NCI-H345 (cell line): ENCODE measurements at places on chromosomes 1 and 21.

DNA sequence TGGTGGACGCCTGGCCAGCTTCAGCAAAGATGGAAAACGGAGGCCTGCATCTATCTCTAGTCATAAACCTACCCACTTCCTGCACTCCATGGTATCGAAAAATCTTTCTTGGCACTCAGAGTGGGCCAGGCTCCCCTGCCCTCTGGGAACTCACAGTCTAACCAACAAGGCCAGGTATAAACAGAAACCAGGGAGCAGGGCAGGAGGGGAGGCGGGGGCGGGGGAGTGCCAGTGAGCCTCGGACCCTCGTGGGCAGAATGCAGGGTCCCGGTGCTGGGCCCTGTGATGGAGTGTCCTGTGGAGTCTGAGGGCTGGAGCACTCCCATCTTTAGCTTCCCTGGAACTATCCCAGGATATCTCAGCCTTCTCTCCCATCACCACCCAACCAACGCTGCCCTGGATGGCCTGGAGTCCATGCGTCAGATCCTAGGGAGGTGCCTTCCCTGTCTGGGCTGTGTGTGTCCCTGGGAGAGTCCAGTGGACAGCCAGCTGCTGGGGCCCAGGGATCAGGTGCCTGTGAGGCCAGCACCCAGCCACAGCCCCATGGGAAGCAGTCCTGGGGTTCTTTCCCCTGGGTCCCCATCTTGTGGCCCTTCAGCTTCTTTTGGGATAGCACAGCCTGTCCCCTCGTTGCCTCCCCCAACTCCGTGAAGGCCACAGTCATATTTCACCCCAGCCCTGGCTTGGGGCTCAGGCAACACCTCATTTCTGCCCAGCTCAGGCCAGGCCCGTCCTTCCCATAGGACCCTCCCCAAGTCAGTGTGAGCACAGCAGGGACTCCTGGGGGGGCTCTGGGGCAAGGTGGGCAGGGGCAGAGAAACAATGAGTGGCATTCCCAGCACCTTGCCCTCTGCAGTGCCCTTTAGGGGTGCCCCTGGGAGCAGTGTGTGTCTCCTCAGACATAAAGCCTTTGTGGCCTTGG is 1.1 kb upstream of the EPS8L3 start:
- DNase-seq, result no peak

GRCh38 chr21:33914188-33914587 is 1.4 kb downstream of the ATP5PO start:
- no peak for DNase-seq

DNA sequence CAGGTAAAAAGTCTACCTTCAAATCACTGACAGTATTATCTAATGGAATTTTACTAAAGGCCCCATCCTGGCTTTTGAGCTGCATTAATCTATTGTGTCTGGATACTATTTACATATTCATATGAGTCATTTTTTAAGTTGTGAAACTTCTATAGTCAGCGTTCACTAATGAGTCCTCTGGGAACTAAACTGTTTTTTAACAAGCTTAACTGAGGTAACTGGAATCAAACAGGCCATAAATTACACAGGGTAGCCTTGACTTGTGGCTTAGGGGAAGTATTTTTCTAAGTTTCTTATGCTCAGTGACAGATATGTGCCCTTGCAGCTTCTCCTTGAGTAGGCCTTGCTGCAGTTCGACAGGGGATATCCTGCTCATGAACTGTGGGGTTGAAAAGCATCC is 68.8 kb downstream of the JMJD4 start:
- DNase-seq, result no peak

DNA sequence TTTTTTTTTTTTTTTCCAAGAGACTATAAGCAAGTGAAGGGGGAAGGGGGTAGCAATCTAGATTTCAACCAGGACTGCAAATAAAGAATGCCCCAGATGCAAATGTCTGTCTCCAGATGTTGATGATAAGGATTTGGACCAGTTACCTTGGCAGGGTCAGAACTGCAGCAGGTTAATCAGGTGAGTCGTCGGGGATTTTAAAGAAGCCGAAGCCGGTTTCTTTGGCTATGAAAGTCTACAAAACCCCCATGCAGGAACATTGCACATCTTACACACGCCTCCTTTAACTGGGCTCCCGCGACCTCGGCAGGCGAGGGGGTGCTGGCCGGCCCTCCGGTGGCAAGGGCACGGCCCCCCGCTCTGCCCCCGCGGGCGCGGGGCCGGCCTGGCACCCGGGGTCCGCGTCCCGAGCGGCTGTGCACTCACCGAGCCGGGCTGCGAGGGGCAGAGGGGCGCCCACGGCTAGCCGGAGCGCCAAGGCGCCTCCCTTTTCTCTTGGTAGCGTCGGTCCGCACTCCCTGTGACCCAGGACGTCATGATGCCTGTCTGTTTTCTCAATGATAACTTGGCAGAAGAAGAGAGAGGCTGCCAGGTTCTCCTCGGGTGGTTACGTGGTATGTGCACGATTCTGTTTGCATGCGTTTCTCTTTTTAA is 366.3 kb upstream of the ESRRG start:
- peak; percentile 45 for DNase-seq

DNA sequence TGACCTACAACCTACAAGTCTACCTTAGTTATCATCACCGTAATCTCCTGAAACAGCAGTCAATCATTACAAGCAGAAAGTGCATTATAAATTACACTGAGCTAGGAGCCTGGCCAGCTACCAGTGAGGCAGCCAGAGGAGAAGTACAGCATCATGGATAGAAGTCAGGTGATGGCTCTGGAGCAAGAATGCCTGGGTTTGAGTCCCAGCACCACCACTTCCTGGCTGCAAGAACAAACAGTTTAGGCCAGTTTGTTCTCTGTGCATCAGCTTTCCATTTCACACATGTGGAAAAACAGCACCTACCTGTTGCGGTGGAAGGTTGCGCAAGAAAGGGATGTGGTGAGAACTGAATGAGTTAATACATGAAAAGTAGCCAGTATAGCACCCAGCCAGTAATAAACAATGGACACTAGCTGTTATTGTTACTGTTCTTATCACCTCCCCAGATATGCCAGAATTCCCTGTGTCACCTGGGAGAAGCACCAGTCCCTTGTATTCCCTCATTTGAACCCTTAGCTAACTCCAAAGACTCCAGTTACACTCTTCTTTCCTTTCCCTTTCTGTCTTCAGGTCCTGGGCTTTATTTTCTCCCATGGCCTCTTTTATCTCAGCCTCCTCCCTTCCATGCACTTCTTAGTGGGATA is 9.0 kb downstream of the CREG1 start:
- no peak for DNase-seq

DNA sequence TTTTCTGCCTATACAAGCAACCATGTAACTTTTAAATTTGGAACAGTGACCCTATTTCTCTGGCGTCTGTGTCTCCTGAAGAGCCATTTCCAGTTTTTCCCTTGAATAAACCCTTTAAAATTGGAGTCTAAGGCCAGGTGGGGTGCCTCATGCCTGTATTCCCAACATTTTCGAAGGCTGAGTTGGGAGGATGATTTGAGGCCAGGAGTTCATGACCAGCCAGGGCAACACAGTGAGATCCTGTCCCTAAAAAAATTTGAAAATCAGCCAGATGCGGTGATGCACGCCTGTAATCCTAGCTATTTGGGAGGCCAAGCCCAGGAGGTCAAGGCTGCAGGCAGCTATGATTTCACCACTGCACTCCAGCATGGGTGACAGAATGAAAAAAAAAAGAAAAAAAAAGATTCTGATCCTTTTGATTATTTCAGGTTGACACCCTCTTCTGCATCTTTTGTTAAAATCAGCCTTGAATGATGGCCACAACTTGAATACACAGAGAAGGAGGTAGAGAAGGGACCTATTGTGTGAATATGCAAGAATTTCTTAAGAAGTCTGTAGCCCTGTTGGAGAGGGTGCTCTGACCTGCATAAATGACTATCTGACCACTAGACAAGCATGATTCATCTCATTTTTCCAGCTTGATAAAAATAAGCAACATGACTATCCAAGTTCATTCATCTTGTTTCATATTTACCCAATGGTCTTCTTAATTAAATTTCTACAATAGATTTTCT is 40.2 kb upstream of the PARP1 start:
- DNase-seq, result no peak

- DNase-seq, result no peak
Observed at GRCh38 chr21:28749536-28749935, 243.1 kb downstream of the LTN1 start.

DNA sequence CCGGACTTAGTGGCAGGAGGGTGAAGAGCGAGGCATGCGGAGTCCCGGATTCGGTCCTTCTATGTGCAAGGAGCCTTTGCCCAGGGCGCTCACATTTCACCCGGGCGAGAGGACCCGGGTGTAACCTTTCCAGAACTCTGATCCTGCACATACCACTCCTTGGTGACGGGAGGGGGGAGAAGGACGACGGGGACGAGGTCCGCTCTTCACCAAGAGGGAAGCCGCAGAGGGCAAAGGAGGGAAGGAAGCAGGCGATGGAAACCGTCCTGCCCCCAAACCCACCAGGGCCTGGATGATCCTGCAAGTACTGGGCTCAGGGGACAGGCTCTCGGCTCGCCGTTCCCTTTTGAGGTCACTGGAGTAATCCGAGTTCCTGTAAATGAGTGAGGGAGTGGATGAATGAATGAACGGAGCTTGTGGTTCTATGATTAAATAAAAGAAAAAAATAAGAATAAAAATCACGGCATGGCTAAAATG is 993 bp downstream of the SYPL2 start:
- DNase-seq, result no peak

GRCh38 chr1:6028042-6028850 is 17.4 kb upstream of the KCNAB2 start:
- no peak for DNase-seq

DNA sequence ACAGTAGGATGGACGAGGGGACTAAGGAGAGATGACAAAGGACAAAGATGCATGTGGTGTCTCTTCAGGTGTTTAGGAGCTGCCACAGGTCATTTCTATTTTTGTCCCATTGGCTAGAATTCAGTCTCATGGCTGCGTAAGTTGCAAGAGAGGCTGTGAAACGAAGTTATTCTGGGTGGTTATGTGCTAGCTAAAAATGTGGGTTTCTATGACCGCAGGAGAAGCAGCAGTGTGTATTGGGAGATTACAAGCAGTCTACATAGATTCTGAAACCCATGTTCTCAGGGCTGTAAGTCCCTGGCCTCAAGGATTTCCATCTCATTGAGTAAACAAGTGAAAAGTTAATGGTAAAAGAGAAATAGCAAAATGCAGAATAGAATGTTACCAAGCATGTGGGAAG is 110.7 kb downstream of the SPATA46 start:
- DNase-seq, result no peak

GRCh38 chr1:234598974-234599616 is 10.9 kb downstream of the IRF2BP2 start:
- DNase-seq, result no peak

DNA sequence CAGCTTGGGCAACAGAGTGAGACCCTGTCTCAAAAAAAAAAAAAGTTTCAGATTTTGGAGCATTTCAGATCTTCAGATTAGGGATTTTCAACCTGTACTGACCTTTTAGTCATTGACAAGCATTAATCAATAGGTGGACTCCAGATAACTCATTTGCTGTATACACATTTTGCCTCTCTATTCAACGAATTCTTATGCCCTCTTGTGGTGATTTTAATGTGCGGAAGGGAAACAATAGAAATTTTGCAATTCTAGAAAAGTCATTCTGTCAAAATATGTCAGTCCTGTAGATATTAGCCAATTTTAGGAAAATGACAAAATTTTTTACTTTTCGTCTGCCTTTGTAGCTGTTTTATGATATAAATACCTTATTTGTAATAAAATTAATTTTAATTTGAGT is 11.6 kb upstream of the OR2G2 start:
- DNase-seq, result no peak

- no peak for DNase-seq
Observed at GRCh38 chr1:168035345-168035744, 98.5 kb upstream of the MPC2 start.

DNA sequence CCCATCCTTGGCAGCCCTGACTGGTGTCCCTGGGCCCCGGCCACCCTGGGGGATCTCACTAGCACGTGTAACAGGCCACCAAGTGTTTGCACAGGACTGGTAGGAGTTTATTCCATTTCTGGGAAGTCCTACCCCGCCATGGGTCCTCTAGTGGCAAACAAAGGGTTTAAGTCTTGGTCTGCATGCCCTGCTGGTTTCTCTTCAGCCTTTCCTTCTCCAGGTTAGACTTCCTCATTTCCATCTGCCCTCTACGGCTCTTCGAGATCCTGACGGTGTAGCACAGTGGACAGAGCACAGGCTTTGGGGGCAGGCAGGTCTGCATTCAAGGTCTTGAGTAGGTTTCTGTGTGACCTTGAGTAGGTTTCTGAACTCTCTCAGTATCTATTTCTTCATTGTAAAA is 2.8 kb downstream of the AGTRAP start:
- no peak for DNase-seq

DNA sequence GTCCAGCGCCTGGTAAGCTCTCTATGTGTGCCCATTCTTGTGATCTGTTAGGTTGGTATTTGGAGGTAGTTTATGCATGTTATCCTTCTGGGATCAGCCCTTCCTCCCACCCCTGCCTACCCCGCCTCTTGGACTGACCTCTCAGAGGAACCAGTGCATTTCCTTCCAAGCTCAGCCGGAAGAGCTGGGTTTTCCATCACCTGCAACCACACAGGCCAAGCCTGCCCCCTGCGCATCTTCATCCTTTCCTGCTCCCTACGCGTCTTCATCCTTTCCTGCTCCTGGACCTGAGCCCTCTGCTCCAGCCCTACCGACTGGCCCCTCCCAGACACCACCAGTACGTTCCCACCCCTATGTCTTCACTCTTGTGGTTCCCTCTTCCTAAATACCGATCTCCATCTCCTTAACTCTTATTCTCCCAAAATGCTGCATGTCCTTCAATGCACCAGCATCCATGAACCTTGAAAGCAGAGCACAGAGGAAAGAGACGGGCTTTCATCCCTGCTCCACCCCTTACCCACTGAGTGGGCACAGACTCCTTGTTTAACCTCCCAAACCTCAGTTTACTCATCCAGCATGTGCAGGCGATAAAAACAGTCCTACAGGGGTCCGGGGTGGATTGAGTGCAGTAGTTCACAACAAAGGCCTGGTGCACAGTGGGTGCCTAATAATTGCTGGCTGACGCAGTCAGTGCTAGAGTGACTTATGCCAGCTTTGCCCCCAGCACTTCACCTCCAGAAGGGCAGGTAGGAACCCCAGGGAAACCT is 526.3 kb downstream of the MATN1 start:
- DNase-seq, result no peak

- no peak for DNase-seq
Observed at GRCh38 chr1:12556368-12556930, 61.6 kb downstream of the DHRS3 start.

GRCh38 chr1:209542585-209542984 is 40.9 kb upstream of the CAMK1G start:
- no peak for DNase-seq

DNA sequence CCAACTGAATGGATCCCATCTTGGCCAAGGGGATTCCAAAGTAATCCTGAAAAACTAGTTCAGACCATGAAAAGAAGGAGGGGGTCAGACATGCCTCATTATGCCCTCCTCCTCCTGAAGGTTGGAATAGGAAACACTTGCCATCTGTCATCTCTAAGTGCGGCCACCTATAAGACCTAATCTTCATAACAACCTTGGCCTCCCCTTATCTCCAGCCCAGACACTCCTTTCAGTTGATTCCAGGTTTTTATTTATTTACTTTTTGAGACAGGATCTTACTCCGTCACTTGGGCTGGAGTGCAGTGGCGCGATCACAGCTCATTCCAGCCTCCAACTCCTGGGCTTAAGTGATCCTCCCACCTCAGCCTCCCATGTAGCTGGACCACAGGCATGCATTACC is 19.7 kb downstream of the SNAP47 start:
- no peak for DNase-seq
